ENCODE measurements at places on chromosomes 2 and 18.

GRCh38 chr18:9885170-9886004, at the start of gene TXNDC2:
TXNDC2 (plus strand) TSS chr18:9885973; CDS start chr18:9886681, 708 bp downstream.
- no peak for DNase-seq

- DNase-seq: no peak
Observed at GRCh38 chr2:182165202-182165601, 179.5 kb downstream of the PPP1R1C start.

DNA sequence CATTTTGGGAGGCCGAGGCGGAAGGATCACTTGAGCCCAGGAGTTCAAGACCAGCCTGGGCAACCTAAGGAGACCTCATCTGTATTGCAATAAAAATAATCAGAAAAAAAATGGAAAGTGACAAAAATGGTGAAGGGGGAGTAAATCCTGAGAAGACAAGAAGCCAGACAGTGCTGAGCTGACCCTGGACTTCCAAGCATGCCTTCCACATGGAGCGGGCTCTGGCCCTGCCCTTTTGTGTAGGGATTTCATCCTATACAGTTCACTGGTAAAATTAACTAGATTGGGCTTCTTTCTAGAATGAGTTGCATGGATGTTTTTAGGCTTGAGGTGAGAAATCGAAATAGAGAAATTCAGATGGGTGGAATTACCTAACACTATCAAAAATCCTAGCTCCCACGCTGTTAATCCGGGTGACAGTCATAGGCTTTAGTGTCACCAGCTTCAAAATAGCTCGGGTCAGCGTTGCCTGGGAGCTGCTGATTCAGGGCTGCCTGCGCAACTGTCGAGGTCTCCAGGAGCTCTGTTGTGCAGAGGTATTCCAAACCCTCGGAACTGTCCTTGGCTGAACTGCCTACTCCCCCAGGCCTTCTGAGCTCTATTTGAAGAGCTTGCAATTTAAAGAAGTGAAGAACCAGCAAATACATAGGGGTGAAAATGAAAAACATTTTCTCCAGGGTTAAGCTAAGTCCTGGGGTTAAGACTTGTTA, 21.5 kb upstream of the ZNF532 start:
- no peak for DNase-seq

- no peak for DNase-seq
Observed at GRCh38 chr2:126751477-126751876, 95.5 kb downstream of the GYPC start.

DNA sequence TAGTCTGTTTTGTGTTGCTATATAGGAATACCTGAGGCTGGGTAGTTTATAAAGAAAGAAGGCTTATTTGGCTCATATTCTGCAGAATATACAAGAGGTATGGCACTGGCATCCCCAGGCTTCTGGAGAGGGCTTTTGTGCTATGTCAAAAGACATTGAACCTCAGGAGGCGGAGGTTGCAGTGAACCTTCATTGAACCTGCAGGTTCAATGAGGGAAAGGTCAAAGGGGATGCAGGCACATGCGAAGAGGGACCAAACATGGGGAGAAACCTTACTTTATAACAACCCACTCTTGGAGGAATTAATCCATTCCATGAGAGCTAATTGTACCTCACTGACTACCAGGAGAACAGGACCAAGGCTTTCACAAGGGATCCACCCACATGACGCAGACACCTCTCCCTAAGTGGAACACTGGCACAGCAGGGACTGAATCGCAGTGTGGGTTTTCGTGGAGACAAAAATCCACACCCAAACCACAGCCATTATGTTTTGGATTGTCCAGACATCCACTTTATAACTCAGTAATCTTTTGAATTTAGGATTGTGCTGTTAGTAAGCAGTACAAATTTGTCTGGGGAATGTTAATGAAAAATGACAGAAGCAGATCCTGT, 4.1 kb upstream of the SERPINB8 start:
- no peak for DNase-seq

Measured in cerebellar cortex (tissue), 1 donor.